Gastrocnemius medialis (tissue), 4 donors: ENCODE measurements at places on chromosomes 6 and 20. TPM values are rescaled to one million over a fixed set of nuclear protein-coding genes. Genes with fewer than 3 reads are reported as not detected.

DNA sequence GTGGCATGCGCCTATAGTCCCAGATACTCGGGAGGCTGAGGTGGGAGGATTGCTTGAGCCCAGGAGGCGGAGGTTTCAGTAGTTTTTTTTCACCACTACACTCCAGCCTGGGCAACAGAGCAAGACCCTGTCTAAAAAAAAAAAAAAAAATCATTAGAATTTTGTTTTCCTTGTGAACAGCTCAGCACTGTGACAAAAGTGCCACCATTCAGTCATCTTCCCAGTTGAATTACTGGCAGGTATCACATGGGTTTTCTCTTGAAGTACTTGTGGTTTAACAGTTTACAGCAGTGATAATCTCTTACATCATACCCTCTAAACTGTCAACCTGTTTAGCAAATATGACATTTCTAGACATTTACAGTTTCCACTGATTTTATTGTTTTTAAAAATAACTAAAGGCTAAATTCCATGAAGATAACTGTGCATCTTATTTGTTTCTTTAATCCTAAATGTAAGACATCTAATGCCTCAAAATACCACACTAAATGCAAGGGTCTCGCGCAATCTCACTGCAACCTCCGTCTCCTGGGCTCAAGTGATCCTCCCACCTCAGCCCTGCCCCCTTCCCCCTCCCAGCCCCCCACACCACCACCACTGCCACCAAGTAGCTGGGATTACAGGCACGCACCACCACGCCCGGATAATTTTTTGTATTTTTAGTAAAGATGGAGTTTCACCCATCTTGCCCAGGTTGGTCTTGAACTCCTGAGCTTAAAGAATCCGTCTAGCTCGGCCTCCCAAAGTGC is 7.0 kb downstream of the TRPC4AP start:
- DNase-seq, result no peak
- H3K4me1 ChIP-seq, result peaks cover 57% of the 10 kb centered on the region
- H3K27me3 ChIP-seq, result no peaks in the 10 kb centered on the region
- H3K36me3 ChIP-seq, result peaks cover 9% of the 10 kb centered on the region

DNA sequence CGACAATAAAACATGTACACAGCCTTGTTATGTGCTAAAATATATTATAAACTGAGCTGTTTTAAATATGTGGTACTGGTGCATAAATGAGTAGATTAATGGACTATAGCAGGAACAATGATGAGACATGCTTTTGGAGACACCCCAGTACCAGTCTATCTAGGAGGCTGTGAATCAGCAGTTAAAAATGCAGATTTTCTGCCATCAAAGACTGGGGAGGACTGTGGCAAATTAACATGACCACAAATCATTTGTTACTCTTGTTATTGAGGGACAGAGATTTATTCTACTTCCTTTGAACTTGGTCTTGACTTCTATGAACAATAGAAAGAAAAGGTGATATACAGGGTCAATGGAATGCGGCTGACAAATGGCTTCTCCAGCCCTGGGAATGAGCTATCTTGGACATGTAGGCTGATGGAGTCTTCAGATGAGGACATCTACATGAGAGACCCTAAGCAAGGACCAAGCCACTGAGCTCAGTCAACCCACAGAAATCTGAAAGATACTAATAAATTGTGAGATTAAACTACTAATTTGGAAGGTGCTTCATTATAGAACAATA is 551.7 kb upstream of the GJE1 start:
- DNase-seq, result no peak
- no peaks in the 10 kb centered on the region for H3K36me3 ChIP-seq
- H3K27me3 ChIP-seq, result no peaks in the 10 kb centered on the region
- H3K27ac ChIP-seq, result no peak overlapping the region

The PPIL6 gene
- 1.1 TPM for total RNA-seq

- no peak for DNase-seq
- no peaks in the 10 kb centered on the region for H3K36me3 ChIP-seq
- H3K27me3 ChIP-seq, result no peaks in the 10 kb centered on the region
- H3K27ac ChIP-seq, result no peak overlapping the region
Observed at GRCh38 chr6:43933148-43933885, 163.3 kb downstream of the VEGFA start.

- no peak for DNase-seq
- H3K36me3 ChIP-seq, result no peaks in the 10 kb centered on the region
- no peaks in the 10 kb centered on the region for H3K27me3 ChIP-seq
Observed at GRCh38 chr6:138814179-138814834, 18.4 kb downstream of the ECT2L start.

- H3K4me3 ChIP-seq, result peak overlapping the region; percentile 18
- no peaks in the 10 kb centered on the region for H3K27me3 ChIP-seq
- no peaks in the 10 kb centered on the region for H3K4me1 ChIP-seq
Observed at GRCh38 chr20:4869290-4870193, 131.8 kb downstream of the SLC23A2 start.

The OR2H2 gene
- not detected for total RNA-seq

DNA sequence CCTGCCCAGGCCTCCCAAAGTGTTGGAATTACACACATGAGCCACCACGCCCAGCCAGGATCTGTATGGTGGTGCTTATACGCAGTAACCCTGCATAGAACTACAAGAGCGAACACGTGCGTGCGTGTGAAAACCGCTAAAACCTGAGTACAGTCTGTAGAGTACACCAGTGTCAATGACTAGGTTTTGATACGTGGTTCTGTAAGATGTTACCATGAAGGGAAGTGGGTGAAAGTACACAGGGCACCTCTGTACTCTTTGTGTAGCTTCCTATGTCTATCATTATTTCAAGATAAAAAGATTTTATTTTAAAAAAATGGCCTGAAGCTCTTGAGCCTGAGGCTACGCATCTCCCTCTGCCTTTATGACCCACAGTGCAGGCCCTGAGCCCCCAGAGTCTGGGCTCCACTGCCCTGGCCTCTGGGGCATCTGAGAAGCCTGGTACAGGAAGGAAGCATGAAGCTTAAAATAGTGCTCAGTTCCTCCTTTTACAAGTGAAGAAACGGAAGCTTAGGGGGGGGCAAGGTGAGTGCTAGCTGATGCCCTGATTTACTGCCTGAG is 21.6 kb downstream of the LY86 start:
- no peak overlapping the region for H3K4me3 ChIP-seq
- H3K36me3 ChIP-seq, result no peaks in the 10 kb centered on the region
- DNase-seq, result no peak
- H3K27me3 ChIP-seq, result no peaks in the 10 kb centered on the region
- no peak overlapping the region for H3K27ac ChIP-seq
- H3K4me1 ChIP-seq, result no peaks in the 10 kb centered on the region

DNA sequence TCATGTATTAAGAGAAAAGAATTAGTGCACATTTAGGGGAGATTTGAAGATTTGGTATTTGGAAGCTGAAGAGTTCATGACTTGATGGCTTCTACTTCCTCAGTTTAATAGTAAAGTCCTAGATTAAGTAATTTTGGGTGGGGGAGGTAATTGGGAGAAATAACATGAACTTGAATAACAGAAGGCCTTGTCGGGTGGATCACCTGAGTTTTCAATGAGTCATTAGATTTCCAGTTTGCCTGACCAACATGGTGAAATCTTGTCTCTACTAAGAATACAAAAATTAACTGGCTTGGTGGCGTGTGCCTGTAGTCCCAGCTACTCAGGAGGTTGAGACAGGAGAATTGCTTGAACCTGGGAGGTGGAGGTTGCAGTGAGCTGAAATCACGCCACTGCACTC is 181.0 kb downstream of the GJA1 start:
- no peak overlapping the region for H3K4me3 ChIP-seq
- no peaks in the 10 kb centered on the region for H3K4me1 ChIP-seq
- no peaks in the 10 kb centered on the region for H3K27me3 ChIP-seq

GRCh38 chr20:31859266-31859997 is 10.9 kb downstream of the DUSP15 start:
- peaks cover 4% of the 10 kb centered on the region for H3K4me1 ChIP-seq
- no peak for DNase-seq
- H3K4me3 ChIP-seq, result no peak overlapping the region
- H3K27ac ChIP-seq, result no peak overlapping the region

GRCh38 chr20:63047267-63047666 is 40.5 kb upstream of the BHLHE23 start:
- H3K4me1 ChIP-seq, result no peaks in the 10 kb centered on the region
- H3K4me3 ChIP-seq, result no peak overlapping the region
- no peaks in the 10 kb centered on the region for H3K36me3 ChIP-seq
- H3K27ac ChIP-seq, result no peak overlapping the region
- H3K27me3 ChIP-seq, result peaks cover 38% of the 10 kb centered on the region
- no peak for DNase-seq

DNA sequence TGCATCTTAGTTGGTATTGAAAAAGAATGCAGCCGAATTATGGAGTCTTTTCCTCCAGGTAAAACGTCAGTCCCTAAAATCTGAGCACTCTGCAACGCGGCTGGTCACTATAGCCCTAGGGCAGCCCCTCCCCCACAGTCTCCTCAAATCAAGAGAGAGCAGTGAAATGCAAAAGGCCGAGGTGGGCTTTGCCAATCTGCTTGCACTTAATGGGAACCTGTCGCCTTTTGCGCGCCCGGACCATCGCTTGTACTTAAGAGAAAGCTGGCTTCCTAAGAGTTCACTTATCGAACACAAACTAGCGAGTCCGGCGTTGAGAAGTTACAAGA is 447 bp downstream of the MCM3 start:
- peak overlapping the region; percentile 87 for H3K4me3 ChIP-seq
- peaks cover 34% of the 10 kb centered on the region for H3K36me3 ChIP-seq
- H3K4me1 ChIP-seq, result peaks cover 18% of the 10 kb centered on the region

DNA sequence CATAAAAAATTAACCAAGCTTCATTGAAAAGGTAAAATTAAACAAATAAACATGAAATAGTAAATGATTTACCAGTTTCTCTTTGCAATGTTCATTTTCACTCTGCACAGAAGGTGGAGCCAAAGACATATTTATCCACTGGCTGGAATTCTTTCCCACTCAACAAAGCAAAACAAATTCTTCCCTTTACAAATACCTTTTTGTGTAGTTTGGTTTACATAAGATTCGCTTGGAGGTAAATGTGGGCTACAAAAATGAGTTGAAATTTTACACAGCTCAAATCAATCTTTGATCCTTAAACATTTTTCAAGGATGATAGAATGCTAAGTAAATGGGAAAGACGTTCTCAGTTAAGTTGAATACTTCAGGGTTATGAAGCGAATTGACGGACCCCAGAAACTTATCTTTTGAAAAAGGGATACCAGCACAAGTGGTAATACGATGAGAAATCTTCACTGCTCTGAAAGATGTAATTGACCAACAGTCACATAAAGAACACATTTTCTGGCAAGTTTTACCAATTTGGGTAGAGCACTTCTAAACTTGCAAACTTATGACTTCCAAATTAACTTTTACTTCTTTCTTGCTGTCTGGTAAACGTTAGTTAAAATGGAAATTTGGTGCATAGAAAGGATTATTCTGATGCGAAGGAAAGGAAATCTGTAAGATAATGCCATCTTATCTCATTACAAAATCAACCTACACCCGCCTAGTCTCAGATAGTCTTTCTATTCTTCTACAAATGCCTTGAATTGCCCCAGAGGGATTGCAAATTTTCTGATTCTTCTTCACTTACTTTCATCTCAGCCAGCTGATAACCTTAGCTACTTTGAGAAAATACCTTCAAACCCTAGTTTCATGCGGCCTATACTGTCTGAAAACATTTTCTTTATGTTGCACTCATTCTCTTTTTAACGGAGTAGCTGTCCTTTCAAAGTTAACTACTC is 4.7 kb upstream of the GJA1 start:
- H3K4me1 ChIP-seq, result no peaks in the 10 kb centered on the region
- no peaks in the 10 kb centered on the region for H3K36me3 ChIP-seq
- DNase-seq, result no peak
- H3K27ac ChIP-seq, result no peak overlapping the region
- H3K27me3 ChIP-seq, result peaks cover 7% of the 10 kb centered on the region

DNA sequence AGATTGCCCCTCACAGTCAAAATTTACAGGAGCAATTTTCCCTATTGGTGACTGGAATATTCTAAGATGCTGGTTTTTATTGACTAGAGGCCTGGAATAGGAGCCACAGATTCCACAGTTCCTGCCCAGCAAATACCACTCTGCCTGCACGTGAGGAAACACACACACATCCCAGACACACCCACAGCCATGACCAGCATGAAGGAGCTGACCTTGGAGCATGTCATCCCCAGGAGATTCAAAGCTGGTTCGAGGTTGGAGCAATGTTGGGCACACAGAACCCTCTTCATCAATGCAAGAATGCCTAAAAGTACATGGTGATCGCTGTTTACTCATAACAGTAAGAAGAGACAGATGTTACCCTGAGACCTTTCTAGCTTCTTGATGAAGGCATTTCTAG is 244.6 kb upstream of the FOXQ1 start:
- no peaks in the 10 kb centered on the region for H3K4me1 ChIP-seq
- H3K36me3 ChIP-seq, result no peaks in the 10 kb centered on the region
- H3K4me3 ChIP-seq, result no peak overlapping the region

DNA sequence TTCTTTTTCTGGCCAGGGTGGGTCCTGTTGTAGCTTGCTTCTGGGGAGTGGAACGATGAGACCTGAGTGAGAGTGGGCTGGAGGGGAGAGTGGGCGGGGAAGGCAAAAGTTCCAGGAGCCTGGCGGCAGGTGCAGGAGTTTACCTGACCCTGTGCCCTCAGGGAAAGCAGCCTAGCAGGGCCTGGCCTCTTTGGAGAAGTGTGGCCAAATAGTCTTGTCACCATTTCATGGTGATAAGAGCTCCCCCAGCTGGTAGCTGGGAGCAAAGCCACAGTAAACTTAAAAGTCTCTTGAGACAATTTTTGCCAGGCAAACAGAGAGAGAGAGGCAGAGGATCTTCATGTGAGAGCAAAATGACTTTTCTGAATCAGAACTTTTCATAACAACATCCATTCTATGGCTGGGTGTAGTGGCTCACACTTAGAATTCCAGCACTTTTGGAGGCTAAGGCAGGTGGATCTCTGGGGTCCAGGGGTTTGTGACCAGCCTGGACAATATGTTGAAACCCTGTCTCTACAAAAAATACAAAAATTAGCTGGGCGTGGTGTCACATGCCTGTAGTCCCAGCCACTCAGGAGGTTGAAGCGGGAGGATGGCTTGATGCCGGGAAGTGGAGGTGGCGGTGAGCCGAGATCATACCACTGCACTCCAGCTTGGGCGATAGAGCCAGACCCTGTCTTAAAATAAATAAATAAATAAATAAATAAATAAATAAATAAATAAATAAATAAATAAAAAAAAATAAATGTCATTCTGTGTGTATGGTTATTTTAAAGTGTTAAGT is 161.8 kb upstream of the SCGN start:
- DNase-seq, result peak; percentile 22
- no peaks in the 10 kb centered on the region for H3K4me1 ChIP-seq
- no peaks in the 10 kb centered on the region for H3K36me3 ChIP-seq
- H3K27ac ChIP-seq, result no peak overlapping the region
- H3K27me3 ChIP-seq, result no peaks in the 10 kb centered on the region

- no peaks in the 10 kb centered on the region for H3K36me3 ChIP-seq
- H3K27me3 ChIP-seq, result no peaks in the 10 kb centered on the region
- no peak overlapping the region for H3K4me3 ChIP-seq
- peaks cover 18% of the 10 kb centered on the region for H3K4me1 ChIP-seq
Observed at GRCh38 chr6:150672800-150673199, 73.1 kb downstream of the PLEKHG1 start.

- DNase-seq, result no peak
- H3K36me3 ChIP-seq, result no peaks in the 10 kb centered on the region
- H3K4me1 ChIP-seq, result peaks cover 4% of the 10 kb centered on the region
- no peak overlapping the region for H3K4me3 ChIP-seq
Observed at GRCh38 chr20:39282619-39283092, 320.5 kb downstream of the DHX35 start.

GRCh38 chr6:134706153-134706552 is 243.7 kb downstream of the ALDH8A1 start:
- H3K4me1 ChIP-seq, result no peaks in the 10 kb centered on the region
- no peaks in the 10 kb centered on the region for H3K27me3 ChIP-seq
- no peak for DNase-seq
- H3K36me3 ChIP-seq, result no peaks in the 10 kb centered on the region
- H3K27ac ChIP-seq, result no peak overlapping the region
- H3K4me3 ChIP-seq, result no peak overlapping the region
